H9 (cell line): ENCODE measurements at places on chromosomes 5 and 9.

GRCh38 chr5:62642468-62642867 is 63.8 kb downstream of the LRRC70 start:
- peaks cover 6% of the 10 kb centered on the region; the same call in 1 of the 3 replicates for H3K36me3 ChIP-seq
- H3K4me3 ChIP-seq, result no peak overlapping the region
- no peaks in the 10 kb centered on the region for H3K27me3 ChIP-seq
- H3K27ac ChIP-seq, result no peak overlapping the region

GRCh38 chr9:95516734-95517558 is at the start of gene PTCH1:
Gene PTCH1, minus strand, starts transcription at chr9:95516971.
- H3K27ac ChIP-seq, result no peak within 1 kb of the TSS
- H3K36me3 ChIP-seq, result no peaks in the 10 kb centered on the region
- H3K4me1 ChIP-seq, result peaks cover 5% of the 10 kb centered on the region; the same call in 1 of the 2 replicates

- peaks cover 7% of the 10 kb centered on the region; the same call in 1 of the 2 replicates for H3K4me1 ChIP-seq
- no peak for DNase-seq
- no peaks in the 10 kb centered on the region for H3K27me3 ChIP-seq
- no peak overlapping the region for H3K4me3 ChIP-seq
- H3K36me3 ChIP-seq, result no peaks in the 10 kb centered on the region
Observed at GRCh38 chr5:17118631-17119030, 98.8 kb upstream of the BASP1 start.

- no peak overlapping the region for H3K27ac ChIP-seq
- DNase-seq, result no peak
- no peaks in the 10 kb centered on the region for H3K27me3 ChIP-seq
Observed at GRCh38 chr9:16202221-16202620, 649.4 kb downstream of the CCDC171 start.

DNA sequence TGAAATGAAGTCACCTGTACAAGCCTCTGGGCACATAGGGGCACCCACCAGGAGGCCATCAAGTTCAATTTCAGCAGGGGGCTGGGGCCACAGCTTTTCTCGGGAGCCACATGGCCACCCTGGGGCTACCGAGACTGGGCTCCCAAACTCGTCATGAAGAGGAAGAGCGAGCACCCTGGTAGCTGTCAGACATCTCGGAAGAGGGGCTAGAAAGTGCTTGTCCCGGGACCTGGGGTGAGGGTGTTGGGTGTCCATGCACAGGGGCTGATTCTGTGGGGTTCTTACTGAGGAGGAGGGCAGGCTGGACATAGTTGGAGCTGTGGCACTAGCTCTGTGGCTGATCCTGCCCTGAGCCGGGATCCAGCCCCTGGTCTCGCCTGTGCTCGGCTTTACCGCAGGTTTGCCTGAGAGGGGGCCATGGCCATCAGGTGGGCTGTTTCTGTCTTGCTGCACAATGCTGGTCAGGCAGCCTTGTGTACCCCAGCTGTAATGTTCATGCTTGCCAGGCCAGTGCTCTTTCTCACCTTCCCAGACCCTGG is 70.3 kb downstream of the PHF2 start:
- H3K4me1 ChIP-seq, result no peaks in the 10 kb centered on the region
- H3K36me3 ChIP-seq, result peaks cover 10% of the 10 kb centered on the region; the same call in 1 of the 2 replicates
- no peak for DNase-seq
- H3K27ac ChIP-seq, result no peak overlapping the region
- no peak overlapping the region for H3K4me3 ChIP-seq

- DNase-seq, result no peak
- no peaks in the 10 kb centered on the region for H3K4me1 ChIP-seq
- no peak overlapping the region for H3K4me3 ChIP-seq
Observed at GRCh38 chr9:125110464-125110863, 32.9 kb downstream of the SCAI start.

- H3K27ac ChIP-seq, result no peak overlapping the region
- no peaks in the 10 kb centered on the region for H3K4me1 ChIP-seq
- H3K36me3 ChIP-seq, result peaks cover 6% of the 10 kb centered on the region; the same call in 1 of the 2 replicates
- no peak overlapping the region for H3K4me3 ChIP-seq
- H3K27me3 ChIP-seq, result no peaks in the 10 kb centered on the region
Observed at GRCh38 chr5:131769336-131769735, 27.5 kb downstream of the FNIP1 start.

- H3K4me3 ChIP-seq, result no peak overlapping the region
- H3K36me3 ChIP-seq, result no peaks in the 10 kb centered on the region
- no peak for DNase-seq
- no peaks in the 10 kb centered on the region for H3K4me1 ChIP-seq
- H3K27ac ChIP-seq, result no peak overlapping the region
- H3K27me3 ChIP-seq, result no peaks in the 10 kb centered on the region
Observed at GRCh38 chr9:13361076-13361475, 81.6 kb upstream of the MPDZ start.

DNA sequence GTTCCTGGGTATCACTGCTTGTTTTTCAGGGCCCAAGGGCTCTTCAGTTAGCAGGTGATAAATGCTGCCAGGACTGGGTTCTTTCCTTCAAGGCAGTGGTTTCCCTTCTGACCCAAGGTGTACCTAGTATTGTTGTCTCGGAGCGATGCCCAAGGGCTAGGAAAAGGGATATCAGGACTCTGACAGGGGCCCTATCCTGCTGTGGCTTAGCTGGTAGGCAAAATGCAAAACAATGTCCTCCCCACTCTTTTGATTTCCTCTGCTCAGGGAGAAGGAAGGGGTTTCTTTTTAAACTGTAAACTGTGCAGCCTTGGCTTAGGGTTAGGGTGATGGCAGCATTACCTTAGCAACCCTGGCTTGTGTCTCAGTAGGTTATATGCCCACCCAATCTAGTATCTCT is 508.8 kb upstream of the CTNND2 start:
- peaks cover 11% of the 10 kb centered on the region; the same call in 1 of the 2 replicates for H3K4me1 ChIP-seq
- DNase-seq, result no peak
- no peak overlapping the region for H3K4me3 ChIP-seq
- H3K27ac ChIP-seq, result no peak overlapping the region
- no peaks in the 10 kb centered on the region for H3K27me3 ChIP-seq

DNA sequence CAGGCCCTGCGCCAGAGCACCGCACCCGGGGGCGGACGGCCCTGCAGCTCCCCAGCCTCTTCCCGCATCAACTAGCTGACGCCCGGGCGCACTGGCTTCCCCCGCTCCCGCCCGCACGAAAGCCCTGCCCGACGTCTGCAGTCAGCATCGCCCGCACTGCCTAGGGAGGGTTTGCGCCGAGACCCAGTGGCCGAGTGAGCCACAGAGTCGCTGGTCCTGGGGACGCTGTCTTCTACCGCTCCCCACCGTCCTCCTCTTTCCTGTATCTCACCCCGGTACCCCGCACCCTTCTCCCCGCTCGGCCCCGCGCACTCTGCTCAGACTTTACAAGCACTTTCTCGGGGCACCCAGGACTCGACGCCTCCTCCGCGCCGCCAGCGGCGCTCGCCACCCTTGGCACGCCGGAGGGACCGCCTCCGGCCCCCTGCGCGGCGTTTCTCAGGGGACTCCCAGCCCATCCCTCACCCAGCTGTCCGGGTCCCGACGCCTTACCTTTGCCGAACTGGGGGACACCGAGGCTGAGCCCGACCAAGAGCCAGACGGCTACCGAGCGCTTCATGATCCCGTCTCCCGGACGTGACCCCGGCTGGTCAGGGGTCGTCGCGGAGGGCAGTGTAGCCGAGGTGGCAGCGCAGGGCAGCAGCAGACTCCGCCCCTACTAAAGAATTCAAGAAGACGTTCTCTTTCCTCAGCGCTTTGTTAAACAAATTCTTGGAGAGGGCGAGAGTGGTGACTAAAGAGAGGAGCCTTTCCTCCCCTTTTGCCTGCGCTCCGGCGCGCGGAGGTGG is 670 bp downstream of the EDIL3 start:
- no peaks in the 10 kb centered on the region; the same call in 1 of the 2 replicates for H3K36me3 ChIP-seq
- peak; percentile 85 for DNase-seq
- no peak overlapping the region for H3K27ac ChIP-seq
- H3K4me3 ChIP-seq, result peak overlapping the region; percentile 97
- no peaks in the 10 kb centered on the region for H3K27me3 ChIP-seq
- no peaks in the 10 kb centered on the region for H3K4me1 ChIP-seq

GRCh38 chr9:6479959-6480358 is 67.0 kb downstream of the UHRF2 start:
- no peak overlapping the region for H3K4me3 ChIP-seq
- H3K4me1 ChIP-seq, result no peaks in the 10 kb centered on the region
- peaks cover 29% of the 10 kb centered on the region for H3K36me3 ChIP-seq
- no peak for DNase-seq
- no peak overlapping the region for H3K27ac ChIP-seq
- H3K27me3 ChIP-seq, result no peaks in the 10 kb centered on the region

DNA sequence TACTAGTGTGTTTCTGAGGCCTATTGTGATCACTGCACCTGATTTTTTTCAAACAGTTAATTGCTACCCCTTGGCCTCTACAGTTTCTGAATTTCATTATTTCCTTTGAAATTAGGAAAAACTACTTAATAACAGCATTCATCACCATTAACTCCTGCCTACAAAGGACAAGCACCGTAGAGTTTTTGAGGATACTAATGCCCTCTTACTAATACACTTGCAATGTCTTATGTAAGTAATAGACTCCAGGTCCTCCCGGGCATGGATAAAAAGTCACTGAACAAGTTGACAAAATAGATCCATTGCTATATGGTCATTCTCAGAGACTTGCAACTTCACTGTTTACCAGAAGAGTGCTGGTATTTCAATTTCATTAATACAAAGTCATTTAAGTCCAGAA is 1172.5 kb downstream of the CDH12 start:
- H3K36me3 ChIP-seq, result no peaks in the 10 kb centered on the region
- no peaks in the 10 kb centered on the region for H3K4me1 ChIP-seq
- no peaks in the 10 kb centered on the region for H3K27me3 ChIP-seq
- no peak overlapping the region for H3K4me3 ChIP-seq
- no peak overlapping the region for H3K27ac ChIP-seq

GRCh38 chr5:172632346-172633092 is 8.5 kb upstream of the NEURL1B start:
- no peaks in the 10 kb centered on the region for H3K27me3 ChIP-seq
- H3K36me3 ChIP-seq, result no peaks in the 10 kb centered on the region
- DNase-seq, result peak; percentile 9
- H3K27ac ChIP-seq, result no peak overlapping the region

DNA sequence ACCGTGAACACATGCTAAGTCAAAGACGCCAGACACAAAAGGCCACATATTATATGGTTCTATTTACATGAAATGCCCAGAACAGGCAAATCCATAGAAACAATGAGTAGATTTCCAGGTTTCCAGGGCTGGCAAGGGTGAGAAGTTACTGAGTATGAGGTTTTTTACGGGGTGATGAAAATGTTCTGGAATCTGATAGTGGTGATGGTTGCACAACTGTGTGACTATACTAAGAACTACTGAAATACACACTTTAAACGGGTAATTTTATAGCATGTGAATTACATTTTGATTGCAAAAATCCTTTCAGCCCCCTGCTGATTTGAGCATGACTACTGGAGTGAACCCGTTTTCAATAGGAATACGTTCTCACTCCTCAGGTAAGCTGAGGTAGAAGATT is 46.7 kb upstream of the TBC1D9B start:
- no peak overlapping the region for H3K4me3 ChIP-seq
- H3K4me1 ChIP-seq, result no peaks in the 10 kb centered on the region
- H3K36me3 ChIP-seq, result peaks cover 5% of the 10 kb centered on the region; the same call in 1 of the 3 replicates
- no peak overlapping the region for H3K27ac ChIP-seq

- no peak overlapping the region for H3K27ac ChIP-seq
- no peaks in the 10 kb centered on the region for H3K27me3 ChIP-seq
- DNase-seq, result no peak
Observed at GRCh38 chr9:29322240-29322639, 1749.0 kb upstream of the C9orf72 start.

GRCh38 chr9:133046196-133046899 is 15.4 kb upstream of the CEL start:
- H3K27me3 ChIP-seq, result no peaks in the 10 kb centered on the region
- peaks cover 45% of the 10 kb centered on the region for H3K36me3 ChIP-seq
- DNase-seq, result no peak
- H3K27ac ChIP-seq, result no peak overlapping the region
- no peak overlapping the region for H3K4me3 ChIP-seq
- no peaks in the 10 kb centered on the region for H3K4me1 ChIP-seq

DNA sequence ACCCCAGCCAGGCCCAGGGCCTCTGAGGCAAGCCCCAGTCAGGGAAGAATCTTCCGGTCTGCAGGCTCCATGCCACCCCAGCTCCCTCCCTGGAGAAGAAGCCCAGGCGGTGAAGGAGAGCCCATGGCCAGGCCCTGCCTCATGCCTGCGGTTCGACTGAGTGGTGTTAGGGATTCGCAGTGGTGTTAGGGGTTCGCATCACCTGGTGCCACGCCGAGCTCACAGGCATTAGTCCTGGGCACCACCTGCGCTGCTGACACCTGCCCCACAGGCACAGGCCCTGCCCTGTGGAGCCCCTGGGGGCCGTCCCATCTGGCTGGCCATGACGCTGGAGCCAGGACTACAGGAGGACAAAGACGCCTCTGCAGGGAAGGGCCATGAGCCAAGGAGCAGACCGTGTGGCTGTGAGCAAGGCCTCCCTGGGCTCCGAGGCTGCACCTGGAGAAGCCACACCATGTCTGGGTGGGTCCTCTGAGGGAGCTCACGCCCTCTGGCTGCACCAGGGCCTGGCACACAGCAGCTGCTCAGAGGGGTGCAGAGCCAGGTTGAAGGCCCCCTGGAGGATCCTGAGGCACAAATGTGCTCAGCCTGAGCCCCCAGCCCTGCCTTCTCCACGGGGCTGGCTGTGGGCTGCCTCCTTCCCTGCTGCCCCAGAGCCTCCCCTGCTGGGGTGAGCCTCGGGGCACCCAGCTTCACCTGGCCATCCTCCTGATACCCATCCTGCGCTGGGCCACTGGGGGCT is 27.6 kb upstream of the RNF130 start:
- no peak for DNase-seq
- H3K27ac ChIP-seq, result no peak overlapping the region
- no peaks in the 10 kb centered on the region for H3K27me3 ChIP-seq
- no peaks in the 10 kb centered on the region for H3K36me3 ChIP-seq
- H3K4me3 ChIP-seq, result no peak overlapping the region
- no peaks in the 10 kb centered on the region for H3K4me1 ChIP-seq

- H3K27me3 ChIP-seq, result peaks cover 2% of the 10 kb centered on the region; the same call in 1 of the 2 replicates
- peaks cover 22% of the 10 kb centered on the region for H3K36me3 ChIP-seq
- H3K4me1 ChIP-seq, result peaks cover 7% of the 10 kb centered on the region; the same call in 1 of the 2 replicates
- H3K4me3 ChIP-seq, result no peak overlapping the region
- H3K27ac ChIP-seq, result no peak overlapping the region
Observed at GRCh38 chr9:113712053-113712452, 164.1 kb upstream of the ZNF618 start.

DNA sequence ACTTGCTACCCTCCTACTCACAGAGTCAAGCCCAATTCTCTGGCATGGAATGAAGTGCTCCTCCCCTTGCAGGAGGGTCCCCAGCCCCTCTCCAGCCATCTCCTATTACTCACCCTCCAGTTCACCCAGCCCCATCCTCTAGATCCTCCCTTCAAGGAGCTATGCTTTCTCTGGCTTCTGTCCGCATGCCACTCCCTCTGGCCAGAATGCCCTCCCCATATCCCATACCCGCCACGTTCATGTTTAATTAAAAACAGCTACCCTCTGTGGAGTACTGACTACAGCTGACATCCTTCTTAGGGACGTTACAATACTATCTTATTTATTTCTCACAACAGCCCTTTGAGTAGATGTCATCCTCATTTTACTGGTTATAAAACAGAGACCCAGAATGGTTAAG is 3.0 kb downstream of the F2R start:
- H3K4me3 ChIP-seq, result no peak overlapping the region
- no peak for DNase-seq
- no peak overlapping the region for H3K27ac ChIP-seq
- H3K27me3 ChIP-seq, result peaks cover 2% of the 10 kb centered on the region; the same call in 1 of the 2 replicates
- H3K36me3 ChIP-seq, result peaks cover 4% of the 10 kb centered on the region; the same call in 1 of the 2 replicates
